Activated CD4-positive, alpha-beta T cell treated with anti-CD3 and anti-CD28 coated beads, Interleukin-2, Interleukin-6, amounts not matched to agents 100 ng/mL and 50 ng/mL, durations not matched to agents 16 hours and 8 hours (primary cell): ENCODE measurements at places on chromosomes 6 and 20.

DNA sequence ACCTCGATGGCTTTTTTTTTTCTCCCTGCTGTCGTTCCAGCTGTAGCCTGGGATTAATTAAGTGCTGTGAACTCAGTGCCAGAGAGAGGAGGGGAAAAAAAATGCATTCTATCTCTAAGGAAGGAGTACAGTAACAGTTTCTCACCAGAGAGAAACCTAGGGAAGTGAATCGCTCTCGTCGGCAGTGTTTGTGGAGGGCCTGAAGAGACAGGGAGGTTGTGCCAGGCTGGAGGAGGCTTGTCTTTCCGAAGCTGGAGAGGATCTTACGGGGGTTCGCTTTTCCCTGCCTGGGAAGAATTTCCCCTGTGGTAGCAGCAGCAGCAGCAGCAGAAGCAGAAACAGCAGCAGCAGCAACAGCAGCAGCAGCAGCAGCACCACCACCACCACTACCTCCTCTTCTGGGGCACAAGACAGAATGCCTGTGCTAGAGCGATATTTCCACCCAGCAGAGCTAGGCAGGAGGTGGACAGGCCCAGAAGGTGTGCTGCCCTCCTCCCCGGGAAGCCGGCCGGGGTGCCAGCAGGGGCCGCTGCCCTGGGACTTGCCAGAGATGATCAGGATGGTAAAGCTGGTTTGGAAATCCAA is 186.5 kb downstream of the PDE7B start:
- DNase-seq, result no peak

- DNase-seq, result no peak
Observed at GRCh38 chr6:113281014-113281413, 576.1 kb upstream of the MARCKS start.

DNA sequence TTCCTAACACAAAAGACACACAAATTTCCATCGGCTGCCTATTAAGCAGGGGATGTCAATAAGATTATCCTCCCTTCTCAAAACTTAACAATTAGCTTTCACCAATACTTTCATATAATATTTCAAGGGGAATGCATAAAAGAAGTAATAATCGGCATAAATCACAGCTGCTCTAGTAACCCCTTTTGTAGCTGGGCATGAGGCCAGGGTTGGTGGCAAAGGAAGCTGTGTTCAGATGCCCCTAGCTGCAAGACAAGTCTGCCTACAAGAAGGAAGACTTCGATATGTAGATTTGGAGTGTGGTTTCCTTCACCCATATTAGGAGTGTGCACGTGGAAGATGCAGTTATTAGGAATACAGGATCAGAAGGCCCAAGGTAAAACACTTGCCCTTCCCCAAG is 156.9 kb upstream of the SSTR4 start:
- no peak for DNase-seq

DNA sequence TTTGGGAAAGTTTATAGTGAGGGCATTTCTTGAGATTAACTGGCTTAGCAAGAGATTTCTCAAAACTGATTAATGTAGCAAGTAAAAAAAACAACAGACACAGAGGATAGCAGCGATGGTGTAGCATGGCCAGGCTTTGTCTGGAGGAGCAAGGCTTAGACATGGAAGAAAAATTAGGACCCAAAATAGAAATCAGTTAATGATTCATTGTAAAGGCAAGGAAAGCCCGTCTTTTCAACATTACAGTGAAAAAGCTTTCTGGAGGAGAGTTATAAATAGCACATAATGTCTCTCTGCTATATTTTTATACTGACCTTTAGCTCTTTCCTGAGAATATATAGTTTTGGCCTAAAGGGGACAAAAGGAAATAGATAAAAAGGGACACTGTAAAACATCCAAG is 45.1 kb downstream of the FNDC1 start:
- DNase-seq, result no peak

DNA sequence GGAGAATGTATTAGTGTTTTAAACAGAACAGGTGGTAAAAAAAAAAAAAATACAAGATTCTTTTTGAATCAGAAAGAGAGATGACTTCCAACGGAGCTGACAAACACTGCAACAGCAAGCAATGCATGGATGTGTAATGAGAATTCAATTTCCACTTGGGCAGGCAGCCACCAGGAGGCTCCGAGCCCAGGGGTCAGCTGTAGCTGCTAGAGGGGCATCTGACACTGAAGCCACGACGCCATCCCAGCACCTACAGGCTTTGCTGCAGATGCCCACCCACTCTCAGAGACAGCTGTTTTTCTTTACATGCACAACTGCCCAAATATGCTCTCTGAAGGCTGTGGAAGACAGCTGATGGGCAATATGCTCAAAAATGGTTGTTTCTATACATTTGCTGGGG is 75.4 kb downstream of the ELOVL5 start:
- DNase-seq, result no peak

- DNase-seq, result no peak
Observed at GRCh38 chr20:57548177-57549058, 12.5 kb upstream of the PCK1 start.

GRCh38 chr20:38134427-38135270 is 30.4 kb downstream of the TGM2 start:
- DNase-seq, result no peak

GRCh38 chr6:91569071-91569470 is 982.2 kb upstream of the MAP3K7 start:
- no peak for DNase-seq

- DNase-seq, result no peak
Observed at GRCh38 chr6:408599-409102, 17.1 kb downstream of the IRF4 start.

GRCh38 chr6:37017606-37018197 is 12.2 kb downstream of the FGD2 start:
- DNase-seq, result no peak
